ENCODE measurements at places on chromosomes 7 and 10.

GRCh38 chr7:17626235-17626634 is 314.1 kb downstream of the SNX13 start:
- no peak for DNase-seq

GRCh38 chr7:22783421-22783820 is 39.2 kb downstream of the TOMM7 start:
- DNase-seq = no peak

GRCh38 chr7:39459636-39460035 is 106.6 kb upstream of the YAE1 start:
- no peak for DNase-seq

DNA sequence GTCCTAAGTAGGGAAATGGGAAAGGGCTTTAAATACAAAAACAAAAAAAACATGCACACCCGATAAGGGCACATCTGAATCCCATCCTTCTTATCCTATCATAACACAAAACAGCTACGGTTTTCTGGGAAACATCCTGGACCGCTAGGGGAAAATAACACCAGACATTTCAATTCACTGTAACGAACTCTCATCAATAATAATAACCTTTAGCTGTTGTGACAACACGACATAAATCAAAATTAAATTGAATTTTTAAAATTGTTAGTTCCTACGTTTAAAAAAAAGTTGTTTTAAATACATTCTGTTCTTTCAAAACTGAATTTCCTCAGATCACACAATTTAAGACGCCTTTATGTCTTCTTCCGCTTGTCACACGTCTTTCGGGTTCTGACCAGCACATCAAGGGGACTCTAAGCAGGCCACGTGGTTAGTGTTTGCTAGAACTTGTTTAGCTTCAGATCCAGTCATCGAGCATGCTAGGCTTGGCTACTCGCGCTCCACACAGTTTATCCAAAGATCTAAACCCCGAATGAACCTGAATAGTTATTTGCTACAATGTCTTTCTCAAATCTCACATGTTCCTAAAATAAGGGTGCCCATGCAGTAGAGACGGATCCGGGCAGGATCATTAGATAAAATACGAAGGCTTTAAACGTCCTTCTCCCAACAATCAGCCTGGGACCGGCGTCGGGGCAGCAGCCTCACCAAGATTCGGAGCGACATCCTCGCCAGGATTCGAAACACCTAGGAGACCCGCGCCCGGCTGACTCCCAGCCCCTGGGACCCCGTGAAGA is 839 bp downstream of the IKZF5 start:
- DNase-seq = peak; percentile 70

DNA sequence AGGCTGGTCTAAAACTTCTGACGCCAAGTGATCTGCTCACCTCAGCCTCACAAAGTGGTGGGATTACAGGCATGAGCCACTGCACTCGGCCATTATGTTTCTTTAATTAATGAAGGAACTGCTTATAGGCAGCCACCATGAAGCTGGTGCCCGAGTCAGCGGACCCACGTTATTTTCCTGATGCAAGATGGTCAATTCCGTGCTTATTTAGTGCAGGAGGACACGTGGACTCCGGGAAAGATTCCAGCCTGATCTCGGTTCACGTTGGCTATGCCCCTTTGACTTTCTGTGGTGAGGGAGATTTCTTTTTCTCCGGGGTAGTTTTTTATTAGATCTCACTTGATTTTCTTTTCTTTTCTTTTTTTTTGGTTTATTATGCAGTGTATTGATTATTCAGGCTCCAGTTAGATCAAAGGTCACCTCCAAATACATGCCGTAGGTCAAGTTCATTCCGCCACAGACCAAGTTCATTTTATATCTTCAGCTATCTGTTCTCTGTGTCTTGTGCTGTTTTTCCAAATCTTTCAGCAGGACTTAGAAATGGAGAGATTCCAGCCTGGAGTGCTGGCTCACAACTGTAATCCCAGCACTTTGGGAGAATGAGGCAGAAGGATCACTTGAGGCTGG is 8.3 kb downstream of the CAMK1D start:
- no peak for DNase-seq

- DNase-seq = peak; percentile 76
These were observed 157.3 kb downstream of the SND1 start for GRCh38 chr7:127809261-127809702.

- DNase-seq = no peak
These were observed 91.0 kb downstream of the ELFN1 start for GRCh38 chr7:1761097-1761496.

GRCh38 chr10:124198871-124199270 is 105.5 kb upstream of the CHST15 start:
- no peak for DNase-seq
